HCT116 (cell line): ENCODE measurements at places on chromosomes 3 and 15. TPM values are rescaled to one million over a fixed set of nuclear protein-coding genes. Genes with fewer than 3 reads are reported as not detected.

Gene AADAC
- 3.8 TPM for total RNA-seq

- H3K36me3 ChIP-seq, result no peaks in the 10 kb centered on the region
- no peaks in the 10 kb centered on the region for H3K27me3 ChIP-seq
- no peaks in the 10 kb centered on the region for H3K4me1 ChIP-seq
- DNase-seq, result no peak
Measured at GRCh38 chr3:87468938-87469337, 192.6 kb upstream of the POU1F1 start.

- no peak overlapping the region for H3K27ac ChIP-seq
- no peaks in the 10 kb centered on the region for H3K36me3 ChIP-seq
- H3K4me3 ChIP-seq, result no peak overlapping the region
- H3K4me1 ChIP-seq, result no peaks in the 10 kb centered on the region
- no peak for DNase-seq
Measured at GRCh38 chr3:151890721-151891141, 17.3 kb downstream of the SUCNR1 start.

GRCh38 chr3:12659316-12660015 is 4.5 kb downstream of the RAF1 start:
- no peak for DNase-seq
- no peaks in the 10 kb centered on the region for H3K36me3 ChIP-seq
- H3K27me3 ChIP-seq, result no peaks in the 10 kb centered on the region
- H3K4me3 ChIP-seq, result no peak overlapping the region

DNA sequence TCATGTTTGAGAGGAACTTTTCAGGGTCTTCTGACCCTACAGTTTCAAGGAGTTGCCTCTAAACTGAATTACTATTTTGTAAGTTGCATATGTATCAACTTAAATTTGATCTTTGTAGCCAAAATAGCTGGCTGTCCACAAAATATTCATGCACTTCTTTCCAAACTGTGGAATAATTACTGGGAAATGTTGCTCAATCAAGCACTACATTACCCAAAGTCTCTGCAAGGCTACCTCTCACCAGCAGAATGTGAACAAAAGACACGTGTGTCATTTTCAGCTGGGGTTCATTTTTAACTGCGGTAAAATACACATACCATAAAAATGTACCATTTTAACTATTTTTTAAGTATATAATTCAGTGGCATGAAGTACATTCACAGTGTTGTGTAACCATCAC is 320.4 kb downstream of the CTNNB1 start:
- H3K36me3 ChIP-seq, result no peaks in the 10 kb centered on the region
- H3K4me1 ChIP-seq, result no peaks in the 10 kb centered on the region
- H3K27ac ChIP-seq, result no peak overlapping the region

Gene TTC23
- 10.2 TPM for total RNA-seq

- no peaks in the 10 kb centered on the region for H3K36me3 ChIP-seq
- DNase-seq, result no peak
- no peak overlapping the region for H3K4me3 ChIP-seq
- H3K4me1 ChIP-seq, result no peaks in the 10 kb centered on the region
Measured at GRCh38 chr15:26894181-26894580, 27.3 kb downstream of the GABRA5 start.

Gene RBMS3
- total RNA-seq, result 0.42 TPM

GRCh38 chr15:100170291-100171210 is 171.2 kb downstream of the ADAMTS17 start:
- H3K27ac ChIP-seq, result no peak overlapping the region
- H3K27me3 ChIP-seq, result no peaks in the 10 kb centered on the region
- H3K36me3 ChIP-seq, result no peaks in the 10 kb centered on the region
- no peak for DNase-seq
- no peak overlapping the region for H3K4me3 ChIP-seq

- no peak overlapping the region for H3K27ac ChIP-seq
- no peaks in the 10 kb centered on the region for H3K36me3 ChIP-seq
- peaks cover 3% of the 10 kb centered on the region; the same call in 1 of the 2 replicates for H3K4me1 ChIP-seq
- H3K4me3 ChIP-seq, result no peak overlapping the region
Measured at GRCh38 chr3:64031540-64032508, 8.5 kb upstream of the PSMD6 start.

- H3K36me3 ChIP-seq, result no peaks in the 10 kb centered on the region
- H3K4me3 ChIP-seq, result no peak overlapping the region
- no peak overlapping the region for H3K27ac ChIP-seq
- H3K27me3 ChIP-seq, result no peaks in the 10 kb centered on the region
- DNase-seq, result no peak
- H3K4me1 ChIP-seq, result no peaks in the 10 kb centered on the region
Measured at GRCh38 chr15:26722621-26723160, 50.2 kb downstream of the GABRB3 start.

DNA sequence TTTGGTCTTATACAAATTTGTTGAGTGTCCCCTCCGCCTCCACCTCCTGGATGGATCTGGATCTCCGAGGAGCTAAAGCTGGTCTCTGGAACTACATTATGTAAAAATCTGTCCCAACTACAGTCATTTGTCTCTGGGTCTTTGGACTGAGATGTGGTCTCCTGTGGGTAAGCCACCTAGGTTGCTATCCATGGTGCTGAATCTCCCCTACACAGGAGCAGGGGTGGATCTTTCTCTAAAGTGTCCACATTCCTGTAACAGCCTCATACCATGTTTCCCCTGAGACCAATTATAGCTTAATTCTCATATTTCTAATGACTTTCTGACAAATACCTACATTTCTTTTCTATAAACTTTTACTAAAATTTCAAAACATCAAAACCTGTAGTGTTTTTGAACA is 625.8 kb downstream of the TAFA4 start:
- no peaks in the 10 kb centered on the region for H3K27me3 ChIP-seq
- H3K36me3 ChIP-seq, result no peaks in the 10 kb centered on the region
- H3K4me1 ChIP-seq, result no peaks in the 10 kb centered on the region
- DNase-seq, result no peak
